AG08395 (cell line): ENCODE measurements at places on chromosomes 3 and 15.

- DNase-seq, result no peak
Observed at GRCh38 chr15:34353627-34354026, 10.5 kb downstream of the NUTM1 start.

DNA sequence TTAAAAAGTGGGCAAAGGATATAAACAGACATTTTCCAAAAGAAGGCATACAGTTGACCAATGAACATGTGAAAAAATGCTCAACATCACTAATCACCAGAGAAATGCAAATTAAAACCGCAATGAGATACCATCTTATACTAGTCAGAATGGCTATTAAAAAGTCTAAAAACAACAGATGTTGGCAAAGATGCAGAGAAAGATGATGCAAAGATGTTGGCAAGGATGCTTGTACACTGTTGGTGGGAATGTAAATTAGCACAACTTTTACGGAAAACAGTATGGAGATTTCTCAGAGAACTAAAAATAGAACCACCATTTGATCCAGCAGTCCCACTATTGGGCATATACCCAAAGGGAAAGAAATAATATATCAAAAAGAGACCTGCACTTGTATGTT, 53.5 kb downstream of the TLNRD1 start:
- DNase-seq, result no peak

- peak; percentile 46 for DNase-seq
Observed at GRCh38 chr3:64684715-64685261, 3.0 kb downstream of the ADAMTS9 start.

- DNase-seq, result no peak
Observed at GRCh38 chr3:157294953-157295352, 135.0 kb upstream of the CCNL1 start.

GRCh38 chr3:17932136-17932771, 189.8 kb upstream of the TBC1D5 start:
- no peak for DNase-seq

GRCh38 chr15:99385005-99385669, 133.9 kb downstream of the LRRC28 start:
- DNase-seq, result no peak

DNA sequence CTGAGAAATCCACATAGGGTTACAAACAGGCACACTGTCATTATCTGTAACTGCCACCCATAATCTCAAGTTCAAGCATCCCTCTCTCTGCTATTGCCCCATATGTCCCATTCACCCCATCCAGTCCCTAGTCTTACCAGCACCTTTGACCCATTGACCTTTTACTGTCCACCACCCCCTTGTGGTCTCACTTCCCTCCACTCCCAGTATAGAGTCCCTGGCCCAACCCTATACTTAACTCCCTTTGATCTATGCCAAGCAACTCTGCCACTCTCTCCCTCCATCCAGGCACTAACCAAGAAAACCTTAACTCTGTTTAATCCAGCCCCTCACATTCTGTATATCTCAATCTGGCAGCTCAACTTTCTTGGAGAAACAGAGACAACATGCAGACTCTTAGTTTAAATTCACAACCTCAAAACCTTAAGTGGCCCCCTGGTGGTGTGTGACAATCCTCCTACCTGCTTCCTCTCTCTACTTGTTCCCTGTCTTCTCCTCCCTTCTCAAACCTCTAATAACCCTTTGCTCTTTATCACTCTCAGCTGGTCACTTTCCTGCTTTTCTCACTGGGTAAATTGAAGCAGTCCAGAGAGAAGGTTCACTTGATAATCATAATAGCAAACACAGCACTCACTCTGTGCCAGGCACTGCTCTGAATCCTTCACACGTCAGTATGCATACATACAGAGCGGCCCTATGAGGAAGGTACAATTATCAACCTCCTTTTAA, 162.7 kb downstream of the STT3B start:
- DNase-seq, result no peak

DNA sequence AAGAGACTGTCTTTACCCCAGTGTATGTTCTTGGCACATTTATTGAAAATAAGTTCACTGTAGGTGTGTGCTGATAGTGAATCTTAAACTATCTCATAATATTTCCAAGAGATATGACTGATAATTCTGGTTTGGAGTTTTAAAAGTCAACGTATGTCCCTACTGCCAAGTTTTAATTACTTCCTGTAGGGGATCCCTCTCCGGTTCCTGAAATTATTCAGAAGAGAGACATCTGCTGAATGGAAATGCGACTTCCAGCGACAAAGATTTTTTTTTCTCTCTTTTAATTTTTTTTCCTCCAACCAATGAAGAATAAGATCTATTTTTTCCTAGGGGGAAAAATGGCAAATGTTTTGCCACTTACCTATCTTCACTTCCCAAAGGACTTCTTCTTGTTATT, 498.9 kb upstream of the TGFBR2 start:
- no peak for DNase-seq

GRCh38 chr15:63035977-63036376, 6.6 kb upstream of the TPM1 start:
- DNase-seq, result no peak

- DNase-seq, result no peak
Observed at GRCh38 chr3:180575571-180575970, 26.4 kb upstream of the TTC14 start.

DNA sequence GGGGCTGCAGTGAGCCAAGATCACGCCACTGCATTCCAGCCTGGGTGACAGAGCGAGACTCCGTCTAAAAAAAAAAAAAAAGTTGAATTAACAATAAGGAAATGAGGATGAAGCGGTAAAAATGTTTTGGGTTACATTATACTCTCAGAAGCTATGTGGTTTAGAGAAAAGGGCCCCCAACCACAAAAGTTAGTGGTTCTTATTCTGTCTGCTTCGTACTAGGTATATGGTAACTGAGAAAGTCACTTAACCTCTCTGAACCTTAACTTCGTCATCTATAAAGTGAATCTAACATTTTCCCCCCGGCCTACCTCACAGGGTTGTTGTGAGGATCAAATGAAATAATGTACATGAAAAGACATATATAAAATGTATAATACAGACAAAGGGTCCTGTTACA, 38.4 kb upstream of the EHHADH start:
- no peak for DNase-seq

- no peak for DNase-seq
Observed at GRCh38 chr3:183288117-183288516, 35.1 kb downstream of the B3GNT5 start.

GRCh38 chr3:153591561-153592245, 429.7 kb downstream of the RAP2B start:
- no peak for DNase-seq

DNA sequence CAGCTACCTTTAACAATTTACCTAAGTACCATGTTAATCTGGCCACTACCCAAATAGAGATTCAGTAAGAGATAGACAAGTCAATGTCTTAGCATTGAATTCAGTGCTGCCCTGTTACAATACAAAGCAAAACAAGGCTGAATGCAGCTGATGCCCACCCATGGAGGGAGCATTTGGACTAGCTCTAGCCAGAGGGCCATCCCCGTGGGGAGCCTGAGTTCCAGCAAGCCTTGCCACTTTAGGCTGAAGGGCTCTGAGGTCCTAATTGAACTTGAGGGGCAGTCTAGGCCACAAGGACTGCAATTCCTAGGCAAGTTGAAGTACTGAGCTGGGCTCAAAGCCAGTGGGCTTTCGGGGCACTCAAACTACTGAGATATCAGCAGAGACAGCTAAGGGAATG, 265.9 kb downstream of the EFHB start:
- DNase-seq, result no peak

DNA sequence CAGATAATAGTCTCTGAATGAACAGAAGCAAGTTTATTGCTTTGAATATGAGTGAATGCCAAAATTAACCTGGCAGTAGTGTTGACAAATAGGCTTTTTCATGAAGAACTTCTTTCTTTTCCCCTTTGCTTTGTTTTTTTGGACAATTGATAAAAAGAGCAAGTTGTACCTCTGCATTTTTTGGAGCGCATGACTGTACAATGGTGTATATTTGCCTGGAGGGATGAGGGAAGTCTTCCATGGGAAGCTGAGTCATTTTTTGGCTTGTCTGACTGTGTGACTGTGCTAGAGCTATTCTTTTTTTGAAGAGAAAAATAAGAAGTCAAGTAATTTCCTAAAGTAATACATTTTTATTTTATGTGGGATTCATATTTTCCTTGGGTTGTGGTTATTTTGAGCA, 186.9 kb downstream of the KLHL25 start:
- peak; percentile 74 for DNase-seq

DNA sequence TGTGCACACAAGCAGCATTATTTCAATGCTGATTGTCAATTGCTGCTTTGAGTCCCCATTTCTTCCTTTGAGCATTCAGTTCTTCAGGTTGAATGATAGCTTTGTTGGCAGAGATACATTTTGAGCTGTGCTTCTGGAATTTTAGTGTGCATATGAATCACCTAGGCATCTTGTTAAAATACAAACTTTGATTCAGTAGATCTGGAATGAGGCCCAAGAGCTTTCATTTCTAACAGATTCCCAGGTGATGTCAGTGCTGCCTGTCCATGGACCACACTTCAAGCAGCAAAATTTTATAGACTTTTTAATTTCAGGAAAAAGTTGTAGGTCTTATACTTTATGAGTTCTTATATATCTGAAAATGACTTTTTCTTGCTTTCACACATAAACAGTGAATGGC, 131.1 kb downstream of the ADAMTSL3 start:
- no peak for DNase-seq

GRCh38 chr3:21505711-21506460, 245.1 kb downstream of the ZNF385D start:
- DNase-seq, result no peak

- no peak for DNase-seq
Observed at GRCh38 chr15:71880276-71880675, 69.9 kb downstream of the NR2E3 start.

GRCh38 chr3:128399221-128399915, 67.3 kb downstream of the DNAJB8 start:
- DNase-seq, result no peak

DNA sequence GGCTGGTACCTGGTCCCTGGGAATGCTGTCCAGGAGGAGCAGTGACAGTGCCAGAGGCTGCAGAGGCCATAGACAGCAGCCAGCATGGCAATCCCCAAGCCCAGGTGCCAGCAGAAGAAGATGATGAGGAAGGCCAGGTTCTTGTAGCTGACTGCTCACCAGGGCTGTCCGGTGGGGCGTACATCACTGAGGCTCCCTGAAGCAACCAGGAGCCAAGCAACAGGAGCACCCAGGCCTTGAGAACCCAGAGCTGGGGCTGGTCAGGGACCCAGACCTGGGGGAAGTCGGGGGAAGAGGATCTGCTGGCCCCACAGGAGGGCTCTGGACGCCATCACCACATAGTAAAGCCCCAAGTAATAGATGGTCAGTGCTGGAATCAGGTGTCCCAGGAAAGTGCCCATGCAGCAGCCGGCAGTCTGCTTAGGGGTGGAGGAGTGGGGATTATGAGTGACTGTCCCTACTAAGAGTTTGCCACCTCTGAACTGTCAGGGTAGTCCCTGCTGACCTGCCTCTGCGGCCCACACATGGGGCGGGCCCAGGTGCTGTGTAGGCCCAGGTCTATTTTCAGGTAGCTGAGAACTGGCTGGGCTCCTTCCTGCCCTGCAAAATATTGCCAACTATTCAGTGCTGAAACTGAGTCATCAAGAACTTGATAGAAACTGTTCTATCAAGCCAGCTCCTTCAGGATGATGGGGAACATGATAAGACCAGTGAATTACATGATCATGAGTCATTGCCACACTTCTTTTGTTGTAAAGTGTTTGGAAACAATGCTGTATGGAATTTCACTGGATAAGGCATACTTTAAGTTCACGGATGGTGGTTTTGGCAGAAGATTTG, 68.7 kb downstream of the CHRD start:
- peak; percentile 38 for DNase-seq

GRCh38 chr3:72188536-72188935, 403.6 kb upstream of the PROK2 start:
- DNase-seq, result no peak

DNA sequence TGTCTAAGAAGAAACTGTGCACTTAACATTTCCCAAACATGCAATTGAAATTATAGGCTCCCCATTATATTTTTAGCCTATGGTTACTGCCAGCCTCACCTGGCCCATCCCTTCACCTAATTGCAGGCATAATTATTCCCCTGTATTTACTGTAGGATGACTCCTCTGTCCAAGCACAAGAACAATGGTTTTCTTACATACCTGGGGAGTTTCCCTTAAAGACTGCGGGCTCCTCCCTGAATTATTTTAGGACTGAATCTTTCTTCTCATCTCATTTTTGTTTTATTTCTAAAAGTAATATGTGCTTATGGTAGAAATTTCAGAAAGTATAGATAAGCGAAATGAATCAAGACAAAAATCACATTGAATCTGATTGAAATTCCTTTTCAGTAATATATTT, 11.4 kb downstream of the TM4SF1 start:
- DNase-seq, result no peak

GRCh38 chr3:66552846-66553245, 52.0 kb upstream of the LRIG1 start:
- DNase-seq, result no peak

DNA sequence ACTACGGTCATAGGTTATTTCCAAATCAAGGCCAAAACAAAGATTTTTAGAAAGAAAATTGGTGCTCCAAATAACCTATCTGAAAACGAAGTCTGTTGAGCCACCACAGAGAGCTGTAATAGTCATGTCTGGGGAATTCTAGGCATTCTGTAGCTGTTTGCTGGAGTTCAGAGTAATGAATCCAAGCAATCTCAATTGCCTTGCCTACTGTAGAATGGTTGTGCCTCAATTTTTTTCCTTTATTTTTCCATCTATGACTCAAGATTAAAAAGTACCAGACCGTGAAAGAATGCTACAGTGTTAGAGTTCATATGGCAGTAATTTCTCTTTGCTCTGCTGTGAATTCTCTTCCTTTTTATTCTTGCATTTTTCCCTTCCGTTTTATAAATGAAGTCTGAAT, 1007.2 kb upstream of the ALCAM start:
- DNase-seq, result peak; percentile 74

DNA sequence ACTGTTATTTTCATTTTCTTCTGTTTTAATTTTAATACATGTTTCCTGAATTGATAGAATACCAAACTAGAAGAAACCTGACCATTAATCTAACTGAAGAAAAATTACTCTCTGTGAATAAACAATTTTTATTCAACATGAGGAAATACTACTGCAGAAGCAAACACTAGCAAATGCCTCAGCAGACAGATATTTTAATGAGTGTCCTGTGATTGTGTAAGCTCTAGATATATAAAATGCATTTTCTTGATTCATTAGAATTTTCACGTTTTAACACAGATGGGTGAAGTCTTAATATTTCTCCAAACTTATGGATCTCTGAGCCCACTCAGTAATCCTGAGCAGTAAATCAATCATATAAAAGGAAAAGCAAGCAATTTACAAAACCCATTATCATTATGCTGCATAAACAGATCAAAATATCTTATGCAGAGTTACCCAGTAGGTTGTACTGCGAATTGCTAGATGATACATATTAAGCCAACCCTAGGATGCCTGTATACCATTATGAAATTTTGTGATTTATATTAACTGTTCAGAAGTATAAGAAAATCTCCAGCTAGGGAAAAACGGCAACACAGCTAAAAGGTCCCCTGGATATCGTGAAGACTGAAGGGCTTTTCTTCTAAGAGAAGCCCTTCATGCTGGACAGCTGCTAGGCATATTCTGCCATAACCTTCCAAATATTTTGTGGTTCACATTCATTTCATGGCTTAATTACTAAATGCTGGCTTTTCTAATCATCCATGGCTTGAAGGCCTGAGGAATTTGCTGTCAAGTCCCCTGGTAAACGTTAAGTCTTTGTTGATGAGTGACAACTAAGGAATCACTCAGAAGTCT, 157.7 kb upstream of the TGFBR2 start:
- peak; percentile 53 for DNase-seq
